ENCODE measurements at places on chromosomes 2 and 18.

DNA sequence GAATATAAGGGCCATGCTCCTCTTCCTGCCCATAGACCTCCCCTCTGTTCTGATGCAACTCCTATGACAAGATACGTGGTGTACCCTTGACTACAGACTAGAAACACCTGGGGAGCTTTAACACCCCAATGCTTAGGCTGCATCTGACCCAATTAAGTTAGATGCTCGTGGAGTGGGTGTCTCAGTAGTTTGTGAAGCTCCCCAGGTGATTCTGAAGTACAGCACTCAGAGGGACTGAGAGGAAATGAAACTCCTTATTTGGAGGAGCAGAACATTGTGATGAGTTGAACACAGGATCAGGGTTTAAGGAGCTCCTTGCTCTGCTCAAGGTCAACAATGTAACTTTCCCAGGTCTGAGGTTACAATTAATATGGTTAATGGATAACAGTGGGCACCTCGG lies 80.3 kb upstream of the TTC39C start:
- no peak for DNase-seq

DNA sequence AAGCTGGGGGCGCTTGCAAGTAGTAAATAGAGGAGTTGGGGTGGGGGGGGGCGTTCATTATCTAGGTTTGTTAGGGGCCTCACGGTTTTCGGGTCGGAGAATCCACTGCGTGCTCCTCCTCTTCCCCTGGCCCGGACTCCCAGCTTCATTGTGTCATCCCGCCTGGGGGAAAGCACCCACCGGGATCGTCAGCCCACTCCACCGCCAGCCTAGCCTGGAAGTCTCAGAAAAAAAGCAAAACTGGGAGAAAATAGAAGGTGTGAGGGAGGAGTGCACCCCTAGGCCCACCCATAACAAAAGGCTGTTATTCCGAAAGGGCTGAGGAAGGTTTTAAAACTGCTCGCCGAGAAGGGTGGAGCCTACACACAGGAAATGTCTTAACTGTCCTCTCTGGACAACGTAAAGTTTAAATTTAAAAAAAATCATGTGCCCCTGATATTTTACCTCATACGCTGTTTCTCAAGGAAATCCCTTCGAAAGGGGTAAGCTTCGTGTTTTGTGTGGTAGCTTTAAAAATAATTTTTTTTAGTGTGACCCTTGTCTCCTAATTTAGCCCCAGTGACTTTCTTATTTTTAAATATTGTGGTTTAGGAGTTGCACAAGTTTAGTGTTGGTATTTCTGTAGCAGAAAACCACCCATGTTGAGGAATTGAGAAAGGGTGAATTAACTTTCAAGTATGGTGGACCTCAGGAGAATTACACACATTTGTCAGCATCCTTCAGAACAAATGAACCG lies 104.2 kb downstream of the SPTBN1 start:
- peak; percentile 27 for DNase-seq

DNA sequence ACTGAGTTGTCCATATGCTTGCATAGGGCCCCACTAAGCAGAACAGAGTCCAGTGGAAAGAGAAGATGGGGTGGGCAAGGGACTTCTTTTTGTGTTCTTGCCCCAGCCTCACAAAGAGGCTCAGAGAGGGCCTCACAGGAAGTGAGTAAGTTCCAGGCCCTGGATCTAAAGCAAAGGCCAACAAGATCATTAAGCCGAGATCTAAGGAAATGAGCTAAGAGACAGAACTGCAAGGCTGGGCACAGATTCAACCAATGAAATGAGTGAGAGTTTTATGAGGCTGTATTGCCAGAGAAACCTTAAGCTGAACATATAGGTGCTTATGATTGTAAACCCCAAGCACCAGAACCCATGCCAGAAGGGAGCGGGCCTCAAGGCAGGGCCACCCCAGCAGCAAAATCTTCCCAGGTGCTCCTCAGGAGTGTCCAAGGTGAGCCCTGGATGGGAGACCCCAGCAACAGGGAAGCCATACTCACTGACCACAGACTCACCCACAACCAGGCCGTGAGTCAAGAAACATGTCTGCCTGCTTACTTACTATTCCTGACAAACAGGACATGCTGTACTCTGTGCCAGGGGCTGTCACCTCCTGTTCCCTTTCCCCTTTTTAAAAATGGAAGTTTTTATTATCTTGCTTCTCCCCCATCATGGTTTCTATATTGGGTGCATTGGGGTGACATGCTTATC lies 40.2 kb downstream of the SLC14A1 start:
- no peak for DNase-seq

- no peak for DNase-seq
These were observed 822.1 kb downstream of the GALR1 start for GRCh38 chr18:78071776-78072175.

GRCh38 chr2:54384301-54385203 lies 71.6 kb upstream of the SPTBN1 start:
- no peak for DNase-seq

DNA sequence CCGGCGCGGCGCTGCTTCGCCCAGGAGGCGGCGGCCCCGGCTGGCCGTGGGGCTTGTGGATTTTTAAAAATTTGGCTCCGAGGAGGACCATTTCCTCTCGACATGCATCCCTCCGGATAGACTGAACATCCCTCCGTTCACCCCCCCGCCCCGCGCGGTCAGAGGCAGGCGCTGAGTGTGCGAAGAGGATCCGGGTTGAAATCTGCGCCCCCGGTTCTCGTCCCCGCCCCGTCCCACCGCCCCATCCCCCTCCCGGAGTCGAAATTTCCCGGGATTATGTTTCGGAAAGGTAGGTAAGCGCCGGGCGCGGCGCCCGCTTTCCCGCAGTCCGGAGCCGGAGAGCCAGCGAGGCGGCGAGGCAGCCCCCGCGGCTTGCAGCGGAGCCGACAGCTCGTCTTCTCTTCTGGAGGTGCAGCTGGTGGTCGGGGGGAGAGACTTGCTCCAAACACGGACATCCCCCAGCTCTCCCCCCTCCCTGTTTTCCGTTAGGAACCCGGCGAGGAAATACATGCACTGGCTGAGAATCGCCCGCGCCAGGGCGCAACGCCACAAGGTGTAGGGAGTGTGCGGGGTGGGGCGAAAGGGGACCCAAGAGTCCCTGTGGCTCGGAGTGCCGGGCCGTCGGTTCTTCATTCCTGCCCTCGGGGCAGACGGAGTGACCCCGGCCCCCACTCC lies at the start of gene PRKCE:
TSS of gene PRKCE (plus strand) at position 261 of the 675 bp plus-strand sequence.
- DNase-seq, result peak; percentile 68

GRCh38 chr2:194319222-194319992 lies 1337.6 kb upstream of the SLC39A10 start:
- no peak for DNase-seq

DNA sequence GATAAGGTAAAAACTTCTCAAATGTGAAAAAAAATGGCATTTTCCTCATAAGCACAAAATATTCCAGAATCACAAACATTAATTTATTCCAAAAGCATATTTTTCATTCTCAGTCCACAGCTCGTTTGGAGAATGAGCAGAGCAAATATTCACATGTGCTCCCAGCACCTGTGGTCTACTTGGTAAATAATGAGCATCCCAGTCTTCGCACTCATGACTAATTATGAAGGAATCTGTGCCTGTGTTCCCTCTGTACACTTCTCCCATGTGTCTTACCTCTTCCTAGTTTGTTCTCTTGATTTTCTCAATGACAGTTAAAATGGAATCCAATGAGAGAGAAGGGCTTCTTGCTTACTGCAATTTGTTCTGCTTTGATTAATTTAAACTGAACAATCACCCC lies 671.0 kb upstream of the SOX11 start:
- no peak for DNase-seq

- DNase-seq, result no peak
These were observed 151.6 kb upstream of the CAPN13 start for GRCh38 chr2:30958918-30959265.

DNA sequence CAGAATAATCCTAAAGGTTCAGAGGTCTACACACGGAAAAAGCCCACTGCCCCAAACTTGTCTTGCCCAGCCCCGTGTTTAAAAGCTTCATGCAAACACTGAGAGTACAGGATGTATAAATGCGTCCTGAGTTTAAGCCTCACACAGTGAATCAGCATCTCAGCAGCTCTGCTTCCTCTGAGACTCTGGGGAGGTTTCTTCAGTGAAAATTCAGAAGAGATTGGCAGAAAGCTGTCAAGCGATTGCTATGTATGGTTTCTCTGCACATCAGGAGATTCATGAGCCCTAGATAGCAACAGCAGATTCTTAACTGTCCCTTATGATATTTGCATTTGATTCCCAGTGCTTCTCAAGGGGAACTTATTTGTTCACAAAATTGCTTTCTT lies 27.1 kb downstream of the CRACDL start:
- DNase-seq, result no peak

- no peak for DNase-seq
These were observed 196.0 kb upstream of the HDAC4 start for GRCh38 chr2:239596792-239597191.
